ENCODE measurements at places on chromosomes 7 and 10. TPM values are rescaled to one million over a fixed set of nuclear protein-coding genes. Genes with fewer than 3 reads are reported as not detected.

- no peak for DNase-seq
Observed at GRCh38 chr7:108167460-108167859, 37.3 kb upstream of the LAMB4 start.

DNA sequence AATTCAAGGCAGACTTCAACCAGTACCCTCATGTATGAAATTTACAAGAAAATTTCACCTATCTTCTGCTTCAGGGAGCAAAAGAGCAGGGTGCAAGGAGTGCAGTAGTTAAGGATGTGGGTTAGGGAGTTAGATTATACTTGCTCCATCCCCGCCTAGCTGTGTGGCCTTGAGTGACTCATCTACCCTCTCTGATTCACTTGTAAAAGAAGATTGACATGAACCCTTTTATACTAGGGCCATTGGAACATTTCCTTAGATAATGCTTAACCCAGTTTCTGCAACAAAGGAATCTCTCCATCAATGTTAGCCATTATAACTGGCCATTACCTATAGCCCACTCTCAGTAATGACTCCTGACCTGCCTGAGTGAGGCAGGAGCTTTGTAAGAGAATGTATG lies 10.2 kb upstream of the HSPA12A start:
- DNase-seq = no peak

GRCh38 chr10:89419548-89419947 lies 5.2 kb downstream of the IFIT5 start:
- no peak for DNase-seq

- DNase-seq = no peak
Observed at GRCh38 chr7:120998996-120999565, 10.6 kb downstream of the CPED1 start.

- DNase-seq = no peak
Observed at GRCh38 chr7:20241911-20242261, 24.7 kb upstream of the MACC1 start.

Gene CFAP43
- under 0.01 TPM for total RNA-seq

DNA sequence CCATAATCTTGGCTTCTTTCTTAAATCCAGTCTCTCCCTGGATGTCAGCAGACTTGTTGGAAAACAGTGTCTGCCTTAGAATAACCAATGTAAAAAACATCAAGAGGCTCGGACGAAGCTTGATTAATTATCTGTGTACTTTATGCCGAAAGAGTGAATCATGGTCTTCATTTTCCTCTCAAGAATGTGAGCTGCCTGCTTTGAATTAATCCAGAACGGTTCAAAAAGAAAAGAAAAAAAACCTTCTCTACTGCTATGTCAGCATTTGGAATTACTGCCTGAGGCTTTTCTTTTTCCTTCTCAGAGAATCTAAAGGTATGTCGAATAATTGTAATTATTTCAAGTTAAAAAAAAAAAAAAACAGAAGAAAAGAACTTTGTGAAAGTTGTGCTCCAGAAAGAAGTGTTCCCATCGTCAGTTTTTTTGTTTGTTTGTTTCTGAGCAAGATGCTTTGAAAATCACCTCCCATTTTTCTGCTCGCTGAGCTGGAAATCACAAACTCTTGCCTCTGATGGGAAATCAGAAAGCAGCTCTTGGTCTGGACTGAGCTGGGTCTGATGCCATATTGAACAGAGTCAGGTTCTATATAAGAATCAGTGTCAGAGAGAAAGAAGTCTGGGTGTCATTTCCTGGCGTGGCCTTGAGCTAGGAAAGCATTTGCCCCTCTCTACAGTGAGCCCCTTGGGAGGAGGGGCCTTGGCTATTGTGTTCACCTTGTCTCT lies 20.2 kb downstream of the PLPP4 start:
- DNase-seq = no peak

DNA sequence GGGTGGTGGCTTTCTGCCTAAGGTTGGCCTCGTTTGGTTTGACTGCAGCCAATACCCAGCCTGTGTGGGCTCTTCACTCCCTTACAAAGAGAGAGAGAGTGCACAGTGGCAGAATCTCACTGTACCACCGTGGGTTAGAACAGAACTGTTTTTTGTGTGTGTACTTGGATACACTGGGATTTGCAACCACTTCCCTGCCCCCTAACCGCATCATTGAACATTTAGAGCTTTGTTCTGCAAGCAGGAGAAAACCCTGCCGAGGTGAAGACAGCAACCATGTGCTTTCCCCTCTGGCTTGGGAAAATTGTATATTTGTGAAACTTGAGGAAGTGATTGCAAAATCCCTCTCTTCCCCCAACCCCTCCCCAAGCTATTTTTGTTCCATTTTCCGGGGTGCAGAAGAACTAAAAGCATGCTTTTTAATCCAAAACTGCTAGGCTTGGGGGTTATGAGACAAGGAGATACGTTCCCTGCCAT lies 201.2 kb downstream of the TCF7L2 start:
- no peak for DNase-seq

DNA sequence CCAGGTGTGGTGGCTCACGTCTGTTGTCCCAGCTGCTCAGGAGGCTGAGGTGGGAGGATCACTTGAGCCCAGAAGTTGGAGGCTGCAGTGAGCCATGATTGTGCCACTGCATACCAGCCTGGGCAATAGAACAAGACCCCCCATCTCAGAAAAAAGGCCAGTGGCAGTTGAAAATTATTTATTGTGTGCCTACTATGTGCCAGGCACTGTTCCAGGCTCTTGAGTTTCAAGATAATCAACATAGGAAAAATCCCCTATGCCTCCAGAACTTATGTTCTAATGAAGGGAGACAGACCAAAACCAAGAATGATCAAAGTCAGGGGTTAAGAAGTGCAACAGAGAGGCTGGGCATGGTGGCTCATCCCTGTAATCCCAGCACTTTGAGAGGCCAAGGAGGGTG lies 42.4 kb upstream of the LMTK2 start:
- DNase-seq = no peak

GRCh38 chr7:134622303-134622995 lies 24.2 kb upstream of the BPGM start:
- no peak for DNase-seq

- DNase-seq = no peak
Observed at GRCh38 chr7:46007194-46007593, 86.1 kb upstream of the IGFBP3 start.

Gene SNCG
- total RNA-seq = 137 TPM

GRCh38 chr10:9547936-9548904 lies 1469.5 kb upstream of the CELF2 start:
- no peak for DNase-seq

DNA sequence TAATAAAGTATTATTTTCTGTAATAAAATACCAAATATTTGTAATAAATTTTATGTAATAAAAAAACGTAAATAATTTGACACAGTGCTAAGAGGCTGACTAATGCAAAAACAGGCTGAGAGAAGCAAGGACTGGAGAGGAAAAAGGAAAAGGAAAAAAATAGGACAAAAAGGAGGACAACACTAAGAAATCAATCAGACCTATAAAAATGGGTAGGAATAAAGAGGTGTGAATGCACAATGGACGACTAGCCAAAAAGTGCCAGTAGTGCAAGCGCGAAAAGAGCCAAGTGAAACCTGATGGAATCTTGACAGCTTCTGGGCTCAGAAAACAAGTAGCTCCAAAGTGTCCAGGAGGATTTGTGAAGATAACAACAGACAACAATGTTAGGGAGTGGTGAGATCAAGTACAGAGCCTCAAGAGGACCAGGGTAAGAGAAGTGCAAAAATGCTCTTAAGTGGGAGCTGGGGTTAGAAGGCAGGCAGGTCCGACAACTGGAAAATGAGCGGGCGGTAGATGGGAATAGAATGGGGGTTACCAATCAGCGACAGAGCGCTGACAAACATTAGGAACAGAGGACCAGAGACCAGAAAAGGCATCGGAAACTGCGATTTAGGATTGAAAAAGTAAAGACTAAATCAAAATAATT lies 1.2 kb downstream of the BRAF start:
- DNase-seq = peak; percentile 19

DNA sequence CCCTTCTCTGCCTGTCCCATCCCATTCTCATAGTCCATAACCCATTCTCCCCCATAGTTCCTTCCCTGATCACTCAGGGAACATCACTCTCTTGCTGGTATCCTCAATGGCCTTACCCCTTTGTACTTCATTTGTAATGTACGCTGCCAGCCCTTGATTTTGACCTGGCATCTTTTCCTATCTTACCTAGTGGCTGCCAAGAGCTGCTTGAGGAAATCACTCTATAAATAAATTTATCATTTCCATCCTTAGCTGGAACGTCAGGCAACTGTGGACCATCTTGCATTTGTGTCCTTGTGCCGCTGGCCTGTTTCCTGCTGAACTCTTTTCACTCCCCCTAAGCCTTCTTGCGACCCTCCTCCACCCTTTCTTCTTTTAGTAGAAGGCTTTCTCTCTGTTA lies 14.0 kb downstream of the CDK14 start:
- DNase-seq = no peak

GRCh38 chr10:120132811-120133210 lies 240.3 kb downstream of the SEC23IP start:
- DNase-seq = no peak

GRCh38 chr10:25934621-25935139 lies 651 bp downstream of the MYO3A start:
- DNase-seq = no peak

Gene CPA5
- total RNA-seq = not detected
